Small intestine (tissue), 16 donors: ENCODE measurements at places on chromosomes 4 and X. TPM values are rescaled to one million over a fixed set of nuclear protein-coding genes. Genes with fewer than 3 reads are reported as not detected.

DNA sequence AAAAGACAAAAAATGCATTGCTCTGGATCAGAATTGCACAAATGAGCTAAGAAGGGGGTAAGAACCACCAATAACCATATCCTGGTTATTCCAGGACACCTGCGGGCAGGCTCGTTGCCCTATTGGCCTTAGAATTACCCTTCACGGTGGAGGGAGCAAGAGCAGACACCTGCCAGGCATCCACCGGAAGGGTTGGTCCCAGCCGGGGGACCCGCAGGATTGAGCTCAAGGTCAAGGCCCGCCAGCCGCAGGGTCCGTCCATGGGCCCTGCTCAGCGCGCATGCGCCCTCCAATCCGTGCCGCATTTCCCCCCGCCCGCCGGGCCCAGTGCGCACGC lies 575 bp downstream of the SLC25A6 start:
- DNase-seq: peak; percentile 96

The GRSF1 gene
- 64.5 TPM for polyA plus RNA-seq

The ADRA2C gene
- not detected for polyA plus RNA-seq

GRCh38 chr4:119238068-119238722 lies 25.7 kb downstream of the USP53 start:
- DNase-seq: peak; percentile 9

- DNase-seq: no peak
These were observed 32.7 kb downstream of the ACSL1 start for GRCh38 chr4:184792950-184793555.

- peak; percentile 79 for DNase-seq
These were observed 35.7 kb upstream of the TBC1D14 start for GRCh38 chr4:6873792-6874461.

- no peak for DNase-seq
These were observed 32.9 kb upstream of the CYBB start for GRCh38 chrX:37746951-37747350.

DNA sequence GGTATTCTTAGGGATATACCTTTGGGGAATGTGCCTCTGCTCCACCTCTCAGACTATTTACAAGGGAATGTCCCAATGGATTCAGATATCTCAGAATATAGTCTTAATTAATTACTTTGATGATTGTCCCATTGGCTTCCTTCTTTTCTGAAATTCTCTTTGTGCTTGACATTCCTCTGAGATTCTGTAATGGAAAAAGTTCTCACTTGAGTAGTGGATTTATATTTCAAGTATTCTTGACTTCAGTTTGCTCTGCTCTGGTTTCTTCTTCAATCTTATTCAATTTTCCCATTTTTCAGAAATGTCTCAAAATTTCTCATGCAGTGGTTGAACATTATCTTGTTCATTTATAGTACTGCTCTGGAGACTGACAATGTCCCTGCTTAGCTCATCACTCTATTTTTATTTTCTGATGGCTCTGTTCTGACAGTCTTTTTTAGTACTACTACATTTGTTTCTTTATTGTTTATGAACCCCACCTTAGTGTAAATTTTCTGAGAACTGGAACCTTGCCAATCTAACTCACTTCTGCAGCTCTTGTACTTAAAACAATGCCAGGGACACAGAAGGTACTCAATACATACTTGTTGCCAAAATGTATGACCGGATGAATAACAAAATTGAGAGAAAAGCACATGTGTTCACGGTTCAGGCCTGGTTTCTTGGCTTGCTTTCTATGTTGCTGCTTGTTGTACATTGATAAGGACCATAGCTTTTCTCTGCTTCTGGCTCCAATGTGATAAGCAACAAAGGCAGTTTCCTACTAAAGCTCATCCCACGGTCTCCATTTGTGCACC lies 471.7 kb downstream of the GASK1B start:
- DNase-seq: no peak

DNA sequence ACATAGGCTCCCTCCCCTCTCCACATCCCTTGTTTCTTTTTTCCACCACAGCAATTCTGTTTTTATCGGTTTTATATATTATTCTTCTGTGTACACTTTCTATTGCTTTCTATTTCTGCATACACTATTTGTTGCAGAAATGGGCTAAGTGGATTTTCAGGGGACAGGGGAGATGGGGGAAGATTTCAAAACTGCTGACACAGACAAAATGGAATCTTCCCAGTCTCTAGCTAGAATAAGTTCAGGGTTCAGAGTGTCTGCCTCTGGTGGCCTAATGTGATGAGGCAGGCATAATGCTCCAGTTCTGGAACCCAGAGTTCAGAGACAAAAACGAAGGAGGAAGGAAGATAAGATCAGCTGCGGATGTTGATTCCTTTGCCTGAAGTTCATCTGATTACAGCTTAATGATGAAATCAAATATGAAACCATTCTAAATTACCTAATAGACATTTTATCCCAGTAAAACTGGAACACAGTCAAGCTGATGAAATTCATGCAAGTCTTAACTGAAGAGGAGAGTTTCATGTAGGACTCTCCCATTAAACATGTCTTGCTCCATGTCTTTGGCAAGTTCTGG lies 447.1 kb downstream of the AFF2 start:
- no peak for DNase-seq

The NFXL1 gene
- polyA plus RNA-seq: 6.7 TPM

DNA sequence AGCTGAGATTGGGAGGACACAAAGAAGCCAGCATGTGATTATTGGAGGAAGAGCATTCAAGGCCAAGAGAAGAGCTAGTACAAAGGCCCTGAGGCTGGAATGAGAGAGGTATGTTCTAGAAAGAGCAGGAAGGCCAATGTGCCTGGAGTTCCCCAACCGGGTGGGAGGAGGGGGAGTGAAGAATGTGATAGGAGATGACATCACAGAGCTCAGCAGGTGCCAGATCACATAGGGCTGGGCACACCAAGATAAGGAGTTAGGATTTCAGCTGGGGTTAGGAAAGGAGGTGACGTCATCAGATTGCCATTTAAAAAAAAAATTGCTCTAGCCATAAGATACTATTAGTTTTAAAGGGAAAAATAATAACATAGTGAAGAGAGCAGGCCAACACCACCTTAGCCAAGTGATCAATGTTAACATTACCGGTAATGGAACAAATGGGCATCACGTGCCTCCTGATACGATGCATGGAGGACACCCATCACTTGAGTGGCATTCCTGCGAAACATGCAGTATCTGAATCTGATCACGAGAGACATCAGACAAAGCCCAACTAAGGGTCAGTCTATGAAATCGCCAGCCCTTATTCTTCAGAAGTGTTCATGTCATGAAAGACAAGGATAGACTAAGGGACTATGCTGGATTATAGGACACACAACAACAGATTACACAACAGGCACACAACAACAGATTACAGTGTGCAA lies 344.3 kb downstream of the BCOR start:
- peak; percentile 57 for DNase-seq

The MAGED4 gene
- polyA plus RNA-seq: 35.4 TPM

DNA sequence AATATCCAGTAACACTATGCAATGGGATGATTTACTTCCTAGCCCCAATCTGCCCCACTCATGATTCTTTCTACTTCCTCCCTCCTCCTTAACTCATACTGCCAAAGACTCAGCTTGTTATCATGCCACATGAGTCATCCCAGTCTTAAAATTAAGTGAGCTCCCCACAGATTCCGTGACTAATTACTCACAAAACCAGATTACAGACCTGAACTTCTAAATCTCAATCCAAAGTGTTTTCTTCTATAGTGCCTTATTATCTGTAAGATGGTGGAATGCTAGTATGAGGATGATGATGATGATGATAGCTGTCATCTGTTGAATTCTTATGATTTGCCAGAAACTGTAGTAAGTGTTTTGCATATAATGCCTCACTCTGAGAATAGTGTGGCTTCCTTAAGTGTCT lies 27.7 kb upstream of the GPC3 start:
- DNase-seq: no peak

The GAGE12J gene
- not detected for polyA plus RNA-seq

The EMCN gene
- polyA plus RNA-seq: 7.0 TPM

The EDA2R gene
- polyA plus RNA-seq: not detected

DNA sequence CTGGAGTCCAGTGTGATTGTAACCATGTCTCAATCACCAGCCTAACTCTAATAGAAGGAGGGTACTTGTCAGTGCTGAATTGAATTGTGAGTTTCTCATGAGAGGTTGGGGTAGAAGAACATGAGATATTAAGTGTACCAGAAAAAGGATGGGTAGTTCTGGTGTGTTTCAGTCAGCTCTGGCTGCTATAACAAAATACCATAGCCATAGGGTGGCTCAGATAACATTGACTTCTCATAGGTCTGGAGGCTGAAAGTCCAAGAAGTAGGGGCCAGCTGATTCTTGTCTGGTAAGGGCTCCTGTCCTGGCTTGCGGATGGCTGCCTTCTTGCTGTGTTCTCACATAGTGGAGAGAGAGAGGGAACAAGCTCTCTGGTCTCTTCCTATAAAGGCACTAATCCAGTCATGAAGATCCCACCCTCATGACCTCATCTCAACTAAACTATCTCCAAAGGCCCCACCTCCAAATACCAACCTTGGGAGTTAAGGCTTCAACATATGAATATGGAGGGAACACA lies 35.6 kb upstream of the STX18 start:
- no peak for DNase-seq

DNA sequence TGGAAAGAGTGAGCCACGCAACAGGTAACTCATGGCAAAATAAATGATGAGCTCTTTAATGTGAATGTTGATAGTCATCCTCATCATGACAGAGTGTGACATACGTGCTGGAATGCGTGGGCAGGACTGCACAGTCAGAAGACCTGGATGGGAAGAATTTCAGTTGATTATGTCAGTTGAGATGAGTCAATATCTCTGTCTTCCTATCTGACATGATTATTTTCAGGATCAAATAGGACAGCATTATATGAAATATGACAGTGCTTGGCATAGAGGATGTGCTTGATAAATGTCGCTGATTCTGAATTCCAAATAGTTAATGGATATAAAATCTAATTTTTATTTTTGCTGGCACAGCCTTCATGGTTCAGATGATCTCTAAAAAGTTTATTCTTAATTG lies 95.1 kb downstream of the IL15 start:
- no peak for DNase-seq

The GSX2 gene
- polyA plus RNA-seq: not detected

DNA sequence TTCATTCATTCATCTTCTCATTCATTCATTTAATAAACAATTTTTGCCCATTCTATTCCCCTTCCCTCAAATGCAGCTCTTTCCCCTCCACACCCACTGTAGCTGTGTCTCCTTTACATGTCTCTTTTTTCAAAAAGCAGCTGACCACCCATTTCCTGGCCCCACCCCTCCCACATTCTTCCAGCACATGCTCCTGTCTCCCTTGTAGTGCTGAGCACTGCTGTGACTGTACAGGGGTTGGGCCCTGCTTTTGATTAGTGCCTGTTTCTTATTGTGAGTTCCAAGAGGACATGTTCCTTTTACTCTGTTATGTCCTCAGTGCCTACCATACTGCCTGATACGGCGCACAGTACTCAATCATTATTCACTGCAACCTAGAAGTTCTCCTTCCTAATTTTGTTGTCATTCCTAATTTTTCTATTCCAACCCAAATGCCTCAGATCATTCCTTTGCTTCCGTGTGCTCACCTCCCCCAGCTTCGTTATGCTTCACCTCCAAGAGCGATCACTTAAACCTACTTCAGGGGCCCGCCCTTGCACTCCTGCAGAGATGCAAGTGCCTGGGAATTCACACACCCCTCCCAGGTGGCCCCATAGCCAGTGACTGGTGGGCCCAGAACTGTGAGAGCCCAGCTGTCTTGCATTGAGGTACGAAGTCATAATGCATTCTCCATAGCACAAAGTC lies 152.2 kb downstream of the STK32B start:
- no peak for DNase-seq

The PSAPL1 gene
- polyA plus RNA-seq: not detected

DNA sequence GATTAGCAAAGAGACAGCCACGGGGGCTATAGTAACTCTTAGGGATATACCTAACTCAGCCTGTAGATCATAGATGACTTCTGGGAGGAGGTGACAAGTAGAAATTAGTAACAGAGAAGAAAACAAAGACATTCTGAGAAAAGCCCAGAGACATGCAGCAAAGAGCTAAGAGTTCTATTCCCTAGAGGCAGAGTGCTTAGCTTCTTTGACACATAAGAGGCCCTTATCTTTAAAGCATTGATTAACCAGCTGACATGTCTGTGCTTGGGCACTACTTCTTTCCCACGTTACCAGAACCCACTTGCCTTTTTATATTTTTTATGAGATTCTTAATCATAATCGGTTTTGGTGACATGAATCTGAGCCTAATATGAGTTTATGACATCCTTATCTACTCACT lies 179.5 kb downstream of the GABRB1 start:
- no peak for DNase-seq

DNA sequence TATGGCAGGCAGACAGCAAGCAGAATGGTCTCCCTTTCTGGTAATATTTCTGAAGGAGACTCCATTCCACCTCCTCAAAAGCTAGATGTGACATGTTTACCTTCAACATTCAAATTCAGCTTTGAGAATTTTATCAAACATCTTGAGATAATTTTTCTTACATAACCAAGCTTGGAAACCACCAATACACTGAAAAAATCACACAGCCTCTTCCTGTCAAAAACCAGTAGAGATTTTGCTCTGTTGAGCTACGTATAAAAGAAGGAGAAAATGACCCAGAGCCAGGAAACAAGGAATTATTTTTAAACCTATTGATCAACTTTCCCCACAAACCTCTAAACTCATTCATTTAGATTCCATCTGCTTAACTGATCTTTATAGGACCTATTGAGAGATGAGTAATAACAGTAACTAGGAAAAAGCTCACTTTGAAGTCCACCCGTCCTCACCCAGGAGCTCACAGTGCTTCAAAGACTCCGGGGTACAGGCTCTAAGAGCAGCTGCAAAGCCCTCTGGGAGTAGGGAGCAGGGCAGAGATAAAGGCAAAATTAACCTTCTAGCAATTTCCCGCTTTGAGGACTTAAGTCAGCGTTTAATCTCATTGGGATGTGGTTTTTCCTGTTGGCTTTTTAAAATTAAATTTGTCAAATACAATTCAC lies 318.2 kb upstream of the RASGEF1B start:
- DNase-seq: peak; percentile 33

- peak; percentile 56 for DNase-seq
These were observed 35.4 kb downstream of the FABP2 start for GRCh38 chr4:119286377-119287002.

DNA sequence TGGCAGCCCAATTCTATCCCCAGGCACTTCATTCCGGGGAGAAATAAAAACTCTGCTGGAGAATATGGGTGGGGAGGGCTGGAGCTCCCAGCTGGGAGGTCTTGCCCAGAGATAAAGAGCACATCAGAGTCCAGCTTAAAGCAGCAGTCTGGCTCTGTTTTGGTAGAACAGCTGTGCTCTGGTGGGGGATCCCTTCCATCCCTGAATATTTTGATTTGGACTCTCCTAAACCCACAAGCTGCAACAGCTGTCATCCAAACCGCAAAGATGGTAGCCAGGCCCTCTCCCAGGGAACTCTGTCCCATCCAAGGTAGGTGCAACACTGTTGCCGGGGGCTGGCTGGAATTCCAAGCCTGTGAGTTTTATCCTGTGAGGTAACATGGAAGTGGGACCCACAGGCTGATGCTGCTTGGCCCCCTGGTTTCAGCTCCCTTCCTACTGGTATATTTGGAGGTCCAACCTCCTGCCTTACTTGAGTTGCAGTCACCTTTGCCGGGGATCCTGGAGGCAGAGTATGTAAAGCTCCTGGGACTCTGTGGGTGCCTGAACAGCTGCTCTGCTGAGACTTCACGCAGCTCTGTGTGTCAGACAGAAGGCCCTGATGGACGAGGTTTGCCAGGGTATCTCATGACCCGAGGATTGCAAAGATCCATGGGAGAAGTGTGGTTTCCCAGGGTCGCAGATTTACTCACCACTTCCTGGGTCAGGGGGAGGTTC lies 203.5 kb upstream of the ITM2A start:
- no peak for DNase-seq

- no peak for DNase-seq
These were observed 370.8 kb upstream of the DIPK2B start for GRCh38 chrX:45571453-45571852.

The S100P gene
- 48.1 TPM for polyA plus RNA-seq
